Stimulated activated CD4-positive, alpha-beta T cell treated with anti-CD3 and anti-CD28 coated beads, TNF-alpha, amount 100 ng/mL, for 24 hours (primary cell): ENCODE measurements at places on chromosomes 2 and 18.

DNA sequence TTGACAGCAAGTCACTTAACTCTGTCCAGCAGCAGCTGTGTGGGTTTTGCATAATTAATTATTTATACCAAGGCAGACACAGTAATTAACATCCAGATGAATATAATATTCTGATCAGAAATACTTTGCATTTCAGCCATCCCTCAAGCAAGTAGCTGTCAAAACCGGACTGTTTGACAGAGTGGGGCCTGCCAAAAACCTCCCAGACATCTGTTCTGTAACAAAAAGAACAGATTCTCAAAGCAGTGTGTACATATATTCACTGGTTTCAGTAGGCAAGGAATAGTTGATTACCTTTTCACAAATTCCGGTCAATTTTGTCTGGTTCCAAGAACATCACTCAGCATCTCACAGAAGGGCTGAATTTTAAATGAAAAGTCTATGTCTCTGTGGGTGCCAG is 291.6 kb downstream of the CMPK2 start:
- DNase-seq: no peak

- DNase-seq: no peak
These were observed 21.6 kb downstream of the AGFG1 start for GRCh38 chr2:227493524-227493923.

GRCh38 chr2:230794497-230794896 is 70.2 kb upstream of the ITM2C start:
- DNase-seq: no peak

DNA sequence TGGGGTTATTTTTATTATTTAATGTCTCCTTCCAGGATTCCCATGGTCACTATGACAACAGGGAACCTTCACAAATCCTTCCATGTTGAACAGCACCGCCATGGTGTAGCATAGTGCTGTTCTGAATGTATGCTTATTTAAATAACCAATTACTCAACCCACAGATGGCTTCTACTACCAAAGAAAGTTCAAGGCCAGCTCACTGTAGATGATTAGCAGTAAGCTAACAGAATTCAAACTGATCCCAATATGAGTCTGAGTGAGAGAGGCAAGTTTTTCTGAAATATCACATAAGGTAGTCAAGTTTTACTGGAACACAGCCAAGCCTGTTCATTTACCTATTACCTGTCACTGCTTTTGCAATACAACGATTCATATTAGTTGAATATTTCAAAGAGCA is 51.2 kb downstream of the CLASP1 start:
- DNase-seq: no peak

DNA sequence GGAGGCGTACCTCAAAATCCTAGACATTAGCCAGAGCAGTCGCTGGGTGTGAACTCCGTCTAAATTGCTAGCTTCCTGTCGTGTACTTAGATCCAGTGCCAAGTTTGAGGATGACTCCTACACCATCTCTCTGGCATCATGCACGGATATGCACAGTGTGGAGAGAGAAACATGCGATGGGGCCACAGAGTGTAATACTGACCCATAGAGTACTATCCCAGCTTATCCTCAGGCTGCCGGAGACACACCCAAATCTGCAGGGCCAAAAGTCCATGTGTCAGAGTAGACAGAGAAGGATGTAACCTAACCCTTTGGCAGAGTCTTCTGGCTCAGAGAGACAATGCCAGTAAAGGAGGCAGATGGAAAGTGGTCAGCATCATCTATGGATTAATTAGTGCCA is 84.2 kb downstream of the ARL4C start:
- no peak for DNase-seq

DNA sequence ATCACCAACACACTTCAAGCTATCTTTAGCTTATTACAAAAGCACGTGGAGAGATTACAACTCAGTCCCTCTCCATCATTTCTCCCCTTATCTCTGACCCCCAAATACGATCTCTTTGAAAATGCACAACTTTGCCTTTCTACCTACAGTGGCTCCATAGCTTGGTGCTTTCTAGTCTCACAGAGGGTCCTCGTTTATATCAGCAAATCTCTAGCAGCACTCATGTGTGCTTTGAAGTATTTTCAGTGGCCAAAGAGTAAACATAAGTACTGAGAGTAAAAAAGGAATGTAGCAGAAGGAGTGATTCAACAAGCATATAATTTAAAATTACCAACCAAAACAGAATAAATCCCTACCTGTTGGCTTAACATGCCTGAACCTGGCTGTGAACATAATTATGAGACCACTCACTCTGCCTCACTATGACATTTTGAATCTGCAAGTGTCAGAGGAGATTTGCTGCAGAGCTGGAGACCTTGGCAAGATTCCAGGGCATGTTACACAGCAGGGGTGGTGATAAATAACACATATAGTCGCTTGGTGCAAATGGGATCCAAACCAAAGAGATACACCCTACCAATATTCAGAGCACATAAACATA is 54.6 kb downstream of the LAMA3 start:
- no peak for DNase-seq

- no peak for DNase-seq
These were observed 10.7 kb downstream of the PSTPIP2 start for GRCh38 chr18:46061387-46061786.

GRCh38 chr2:193199322-193199721 is 1004.6 kb upstream of the TMEFF2 start:
- no peak for DNase-seq

DNA sequence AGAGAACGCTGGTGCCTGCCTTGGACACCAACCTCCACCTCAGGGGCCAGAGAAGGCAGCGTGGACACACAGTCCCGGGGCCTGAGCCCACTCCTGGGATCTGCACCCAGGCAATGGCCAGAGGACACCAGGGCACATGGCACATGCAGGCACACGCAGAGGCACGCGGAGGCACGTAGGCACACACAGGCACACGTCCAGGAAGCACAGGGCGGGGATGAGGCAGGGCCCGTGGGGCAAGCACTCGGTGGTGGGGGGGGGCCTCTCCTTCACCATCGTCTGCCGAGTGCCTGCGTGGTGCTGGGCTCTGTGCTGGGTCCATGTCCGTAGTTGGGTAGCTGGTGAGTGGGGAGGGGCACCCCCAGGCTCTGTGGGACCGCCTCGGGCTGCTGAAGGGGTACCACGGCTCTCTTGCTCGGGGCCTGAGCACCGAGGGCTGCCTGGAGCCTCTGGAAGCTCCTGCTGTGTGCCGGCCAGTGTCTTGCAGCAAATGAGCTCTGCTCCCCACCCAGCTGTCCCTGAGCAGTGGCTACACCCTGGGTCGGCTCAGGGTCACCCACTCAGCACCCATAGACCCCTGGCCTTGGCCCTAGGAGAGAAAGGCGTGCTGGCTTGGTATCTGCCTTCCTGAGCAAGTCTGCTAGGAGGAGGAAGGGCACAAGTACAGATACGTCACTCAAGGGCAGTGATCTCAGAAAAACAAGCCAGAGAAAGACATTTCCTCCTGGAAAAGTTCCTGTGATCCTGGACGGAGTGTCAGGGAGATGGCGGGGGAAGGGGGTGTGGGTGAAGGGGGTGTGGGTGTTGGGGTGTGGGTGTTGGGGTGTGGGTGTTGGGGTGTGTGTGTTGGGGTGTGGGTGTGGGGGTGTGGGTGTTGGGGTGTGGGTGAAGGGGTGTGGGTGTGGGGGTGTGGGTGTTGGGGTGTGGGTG is 26.4 kb downstream of the RTP5 start:
- DNase-seq: no peak

DNA sequence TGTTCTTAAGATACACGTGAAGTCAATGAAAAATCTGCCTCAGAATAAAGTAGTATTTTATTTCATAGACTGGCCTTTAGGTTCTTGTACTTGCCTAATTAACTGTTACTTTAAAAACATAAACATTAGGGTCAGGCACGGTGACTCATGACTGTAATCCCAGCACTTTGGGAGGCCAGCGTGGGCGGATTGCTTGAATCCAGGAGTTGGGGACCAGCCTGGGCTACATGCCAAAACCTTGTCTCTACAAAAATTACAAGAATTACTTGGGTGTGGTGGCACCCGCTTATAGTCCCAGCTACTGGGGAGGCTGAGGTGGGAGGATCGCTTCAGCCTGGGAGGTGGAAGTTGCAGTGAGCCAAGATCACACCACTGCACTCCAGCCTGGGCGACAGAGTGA is 16.0 kb upstream of the SNORC start:
- DNase-seq: no peak

GRCh38 chr2:136439064-136439676 is 321.2 kb upstream of the CXCR4 start:
- DNase-seq: no peak

GRCh38 chr2:42256505-42256904 is 87.4 kb downstream of the EML4 start:
- DNase-seq: no peak

- DNase-seq: no peak
These were observed 45.9 kb downstream of the NCK2 start for GRCh38 chr2:105790461-105791149.

DNA sequence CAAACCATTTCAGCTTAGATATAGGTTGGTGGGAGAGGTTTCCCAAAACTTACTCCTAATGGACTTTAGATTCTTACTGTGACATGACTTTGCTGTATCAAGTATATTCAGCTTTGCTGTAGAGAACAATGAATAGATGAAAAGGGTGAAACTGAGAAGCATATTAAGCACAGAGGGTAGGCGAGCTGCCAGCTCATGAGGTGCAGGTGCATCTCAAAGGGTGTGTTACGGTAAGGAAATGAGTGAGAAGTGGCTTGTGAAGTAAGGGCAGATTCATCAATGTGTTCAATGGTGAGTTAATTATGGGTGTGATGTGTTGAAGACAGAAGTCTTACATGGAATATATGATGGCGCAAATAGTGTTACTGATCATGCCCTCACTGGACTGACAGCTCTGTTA is 49.3 kb downstream of the CD8B2 start:
- no peak for DNase-seq

- DNase-seq: no peak
These were observed 80.5 kb downstream of the CDH19 start for GRCh38 chr18:66523219-66523991.

DNA sequence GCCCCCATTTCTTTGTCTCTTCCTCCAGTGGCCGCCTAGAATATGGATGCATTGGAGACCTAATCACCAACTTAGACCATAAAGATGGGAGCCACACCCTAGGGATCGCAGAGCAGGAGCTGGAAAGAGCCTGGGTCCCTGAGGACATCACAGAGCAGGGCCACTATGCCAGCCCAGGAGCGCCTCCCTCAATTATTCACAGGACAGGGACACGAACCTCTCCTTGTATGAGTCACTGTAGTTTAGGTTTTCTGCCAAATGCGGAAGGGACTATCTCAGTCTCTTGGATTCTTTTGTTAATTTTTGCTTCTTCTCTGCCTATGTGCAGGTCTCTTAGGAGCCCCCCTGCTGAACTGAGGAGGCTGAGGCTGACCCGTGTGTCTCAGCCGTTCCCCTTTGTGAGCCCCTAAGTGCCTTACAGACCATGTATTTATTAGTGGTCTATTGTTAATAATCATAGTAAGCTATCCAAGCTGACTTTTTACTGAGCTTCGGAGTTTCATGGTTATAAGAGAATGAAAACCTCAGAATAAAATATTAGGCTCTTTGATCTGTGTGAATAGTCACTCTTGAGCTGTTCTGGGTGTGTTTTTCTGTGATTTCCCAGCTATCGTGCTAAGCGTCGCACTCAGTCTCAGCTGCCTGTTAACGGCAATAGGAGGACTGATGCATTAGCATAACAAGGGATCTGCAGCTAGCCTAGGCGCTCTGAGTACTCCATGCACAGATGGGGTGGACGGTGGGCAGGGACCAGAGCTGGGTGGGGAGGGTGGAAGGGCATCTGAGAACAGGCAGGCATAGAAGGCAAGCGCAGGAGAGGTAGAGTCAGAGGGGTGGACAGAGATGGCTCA is 12.7 kb upstream of the PTPN4 start:
- DNase-seq: no peak

GRCh38 chr2:172101821-172102390 is 794 bp downstream of the DLX2 start:
- no peak for DNase-seq

GRCh38 chr2:119516121-119516520 is 8.2 kb downstream of the SCTR start:
- no peak for DNase-seq

DNA sequence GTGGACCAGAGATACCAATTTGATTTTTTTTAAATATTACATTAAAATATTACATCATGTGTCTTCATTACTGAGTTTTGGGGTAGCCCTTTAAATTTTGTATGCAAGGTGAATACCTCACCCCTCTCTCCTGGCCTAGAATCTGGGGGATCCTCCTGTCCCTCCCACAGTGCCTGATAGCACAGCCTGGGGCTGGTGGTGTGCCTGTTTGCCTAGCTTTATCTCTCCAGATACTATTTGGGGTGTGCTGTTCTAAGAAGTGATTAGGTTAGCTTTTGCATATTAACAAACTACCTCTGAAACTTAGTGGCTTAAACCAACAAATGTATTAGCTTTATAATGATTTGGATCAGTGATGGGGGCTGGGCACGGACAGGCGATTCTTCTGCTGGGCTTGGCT is 20.7 kb upstream of the B3GNT7 start:
- DNase-seq: no peak

GRCh38 chr2:228039752-228040534 is 141.5 kb downstream of the SPHKAP start:
- no peak for DNase-seq

DNA sequence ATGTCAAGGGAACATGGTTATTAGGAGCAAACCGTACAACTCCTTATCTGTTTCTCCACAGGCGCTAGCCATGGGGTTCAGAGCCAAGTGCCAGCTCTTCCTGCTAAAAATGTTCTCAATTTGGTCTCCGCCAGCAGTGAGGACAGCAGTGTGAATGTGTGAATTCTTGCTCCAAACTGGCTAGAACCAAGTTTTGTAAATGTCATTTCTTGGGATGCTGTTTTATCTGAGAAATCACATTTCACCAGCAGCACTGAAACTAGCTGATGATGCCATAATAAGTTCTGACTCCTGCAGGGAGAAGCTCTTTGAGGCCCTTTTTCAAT is 140.6 kb upstream of the LGALSL start:
- DNase-seq: no peak

DNA sequence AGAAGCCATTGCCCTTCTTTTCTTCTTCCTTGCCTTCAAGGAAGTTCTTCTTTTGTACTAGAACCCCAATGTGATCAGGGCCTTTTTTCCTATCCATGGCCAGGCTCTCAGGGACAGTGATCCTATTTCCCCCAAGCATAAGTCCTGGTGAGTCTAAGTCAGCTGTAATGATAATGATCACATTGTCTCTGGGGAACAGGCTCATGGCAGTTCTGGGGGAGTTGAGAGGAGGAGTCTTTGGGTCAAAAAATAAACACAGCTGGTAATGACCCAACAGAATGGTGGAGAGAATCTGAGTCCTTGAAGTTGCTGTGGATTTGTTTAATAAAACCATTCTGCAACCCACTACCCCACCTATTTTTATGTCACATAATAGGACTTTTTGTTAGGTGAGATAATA is 96.6 kb downstream of the SOCS6 start:
- no peak for DNase-seq

GRCh38 chr2:16925145-16925544 is 259.5 kb upstream of the CYRIA start:
- DNase-seq: no peak

- DNase-seq: no peak
These were observed 91.0 kb upstream of the FZD5 start for GRCh38 chr2:207860685-207861084.

GRCh38 chr2:55459714-55460274 is 40.1 kb upstream of the CCDC88A start:
- no peak for DNase-seq

- DNase-seq: no peak
These were observed 33.5 kb downstream of the SOWAHC start for GRCh38 chr2:109647636-109648035.
